ENCODE measurements at places on chromosomes 1 and 21.

DNA sequence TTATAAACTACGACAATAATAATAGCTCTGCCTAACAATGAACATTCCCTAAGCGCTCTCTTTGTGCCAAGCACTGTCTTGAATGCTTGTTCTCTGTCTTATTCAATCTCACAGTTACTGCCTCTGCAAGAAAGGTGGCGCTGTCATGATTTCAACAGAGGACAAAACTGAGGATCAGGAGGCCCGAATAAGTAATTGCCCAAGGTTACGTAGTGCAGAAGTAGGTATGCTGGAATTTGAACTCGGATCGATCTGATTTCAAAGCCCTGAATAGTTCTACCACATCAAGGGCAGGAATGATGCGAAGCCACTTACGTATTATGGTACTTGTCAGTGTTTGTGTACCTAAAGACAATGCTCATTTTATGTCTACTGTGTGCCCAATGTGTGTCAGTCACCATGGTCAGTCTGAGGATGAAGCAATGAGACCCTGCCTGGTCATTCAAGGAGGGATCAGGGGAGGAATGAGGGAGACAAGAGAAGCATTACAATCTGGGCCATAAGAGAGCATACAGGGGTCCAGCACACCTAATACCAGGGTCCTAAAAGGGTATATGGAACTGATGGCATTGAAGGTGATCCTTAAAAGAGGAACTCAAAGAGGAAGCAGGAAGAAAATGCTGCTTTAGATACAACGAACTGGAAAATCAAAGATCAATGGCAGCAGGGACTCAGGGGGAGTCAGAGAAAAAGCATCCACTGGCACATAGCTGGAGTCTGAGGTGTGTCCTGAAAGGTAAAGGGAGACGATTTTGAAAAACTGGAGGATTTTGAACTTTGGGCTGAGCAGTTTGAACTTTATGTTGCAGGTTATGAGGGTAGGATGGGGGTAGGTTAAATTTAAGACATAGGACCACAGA is 389.2 kb downstream of the PLPP3 start:
- peak; percentile 22 for DNase-seq

DNA sequence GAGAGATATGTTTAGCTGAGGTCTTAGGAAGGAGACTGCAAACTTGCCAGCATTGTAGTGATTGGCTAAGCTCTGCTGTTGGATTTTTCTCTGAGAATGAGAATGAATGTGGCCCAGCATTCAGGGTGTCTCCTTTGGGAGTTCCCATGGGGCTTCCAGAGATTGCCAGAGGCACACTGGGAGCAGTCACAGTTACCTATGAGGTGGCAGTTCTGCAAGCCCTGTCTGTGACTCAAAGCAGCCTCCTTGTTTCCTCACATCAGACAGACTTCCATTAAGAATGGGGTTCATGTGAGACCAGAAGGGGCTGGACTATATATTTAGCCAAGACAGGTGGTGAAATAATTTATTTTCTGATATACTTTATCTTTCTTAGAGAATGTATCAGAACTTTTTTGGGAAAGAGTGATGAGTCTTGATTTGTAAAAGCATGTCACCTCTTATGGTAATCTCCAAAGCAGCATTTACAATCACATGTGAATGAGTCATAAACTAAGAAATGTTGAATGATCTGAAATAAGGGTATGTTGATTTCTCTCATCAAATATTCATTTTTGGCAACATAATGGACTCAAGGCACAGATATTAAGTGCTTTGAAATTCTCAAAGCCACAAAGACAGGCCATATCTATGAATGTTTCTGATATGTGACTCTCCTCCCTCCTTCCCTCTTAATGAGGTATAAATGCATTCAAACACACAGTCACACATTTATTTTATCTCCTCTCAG is 9.5 kb upstream of the SLC19A2 start:
- DNase-seq: peak; percentile 7

DNA sequence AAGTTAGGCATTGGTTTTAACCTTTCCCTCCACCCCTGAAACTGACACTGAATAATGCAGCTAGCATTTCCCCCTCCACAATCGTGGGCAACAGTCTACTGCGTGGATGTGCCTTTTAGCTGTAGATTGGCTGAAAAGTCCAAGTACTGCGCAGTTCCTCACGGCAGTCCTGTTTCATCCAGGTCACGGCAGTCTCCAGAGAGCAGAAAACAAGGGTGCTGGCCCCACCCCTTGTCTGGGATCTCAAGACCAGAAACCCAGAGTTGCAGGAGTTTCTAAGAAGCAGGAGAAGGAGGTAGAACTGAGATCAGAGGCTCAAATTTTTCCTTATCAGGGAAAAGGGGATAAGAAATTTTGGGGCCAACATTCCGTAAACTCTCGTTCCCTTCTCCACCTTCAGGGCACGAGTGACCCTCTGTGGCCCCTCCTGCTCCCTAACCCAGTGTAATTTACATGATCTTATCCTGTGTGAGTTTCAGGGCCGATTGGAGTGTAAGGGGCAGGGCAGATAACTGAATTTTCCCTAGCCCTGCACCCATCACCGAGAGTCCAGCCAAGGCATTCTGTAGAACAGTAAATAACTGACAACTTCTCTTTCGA is 25.9 kb upstream of the PLA2G2C start:
- DNase-seq: no peak

GRCh38 chr1:159067699-159068621 is 8.6 kb downstream of the AIM2 start:
- DNase-seq: peak; percentile 15

- no peak for DNase-seq
Observed at GRCh38 chr1:200429221-200429751, 19.4 kb upstream of the ZNF281 start.

DNA sequence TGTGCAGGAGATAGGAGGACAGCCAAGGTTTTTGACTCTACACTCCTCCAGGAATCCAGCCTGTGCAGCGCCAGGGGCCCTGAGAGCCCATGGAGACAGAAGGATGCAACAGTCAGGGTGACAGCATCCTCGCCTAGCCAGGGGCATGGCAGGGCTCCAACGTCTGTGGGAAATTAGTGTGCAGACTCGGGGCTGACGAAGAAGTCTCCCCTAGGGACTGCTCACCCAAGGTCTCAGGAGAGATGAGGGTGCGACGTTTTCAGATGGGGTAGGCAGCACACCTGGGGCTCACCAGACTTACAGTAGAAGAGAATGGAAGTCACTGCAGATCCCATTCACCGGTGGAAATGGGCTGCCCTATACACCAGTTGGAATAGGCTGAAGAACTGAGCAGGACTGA is 241.7 kb downstream of the SETD4 start:
- no peak for DNase-seq

GRCh38 chr1:40762144-40762923 is 21.3 kb upstream of the KCNQ4 start:
- DNase-seq: no peak

DNA sequence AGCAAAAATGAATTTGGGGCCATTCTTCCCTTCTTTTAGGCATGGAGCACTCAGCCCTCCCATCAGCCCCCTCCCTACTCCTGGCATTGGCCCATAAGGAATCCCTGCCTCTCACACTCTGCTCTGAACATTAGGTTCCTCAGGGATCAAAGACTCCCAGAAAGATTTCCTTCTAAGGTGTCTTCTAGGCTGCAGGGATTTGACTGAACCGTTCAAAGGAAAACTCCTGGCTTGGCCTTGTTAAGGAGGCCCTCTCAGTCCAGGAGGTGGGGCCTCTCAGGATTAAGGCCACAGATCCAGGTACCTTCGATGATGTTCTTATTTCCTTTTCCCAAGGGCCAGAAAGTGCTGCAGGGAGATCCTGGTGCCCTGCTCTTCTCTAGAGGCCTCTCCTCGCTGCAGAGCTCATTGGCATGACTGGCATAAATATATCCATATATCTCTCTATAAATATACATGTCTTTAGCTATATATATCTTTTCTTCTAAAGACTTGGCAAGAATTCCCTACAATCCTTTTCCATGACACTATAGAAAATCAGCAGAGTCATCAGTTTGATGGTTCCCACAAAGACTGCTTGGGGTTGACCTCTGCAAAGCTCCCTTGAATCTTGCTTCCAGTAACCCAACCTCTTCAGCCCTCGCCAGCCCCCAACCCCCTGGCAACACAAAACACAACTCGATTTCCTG is 59.1 kb downstream of the PLXNA2 start:
- DNase-seq: no peak

DNA sequence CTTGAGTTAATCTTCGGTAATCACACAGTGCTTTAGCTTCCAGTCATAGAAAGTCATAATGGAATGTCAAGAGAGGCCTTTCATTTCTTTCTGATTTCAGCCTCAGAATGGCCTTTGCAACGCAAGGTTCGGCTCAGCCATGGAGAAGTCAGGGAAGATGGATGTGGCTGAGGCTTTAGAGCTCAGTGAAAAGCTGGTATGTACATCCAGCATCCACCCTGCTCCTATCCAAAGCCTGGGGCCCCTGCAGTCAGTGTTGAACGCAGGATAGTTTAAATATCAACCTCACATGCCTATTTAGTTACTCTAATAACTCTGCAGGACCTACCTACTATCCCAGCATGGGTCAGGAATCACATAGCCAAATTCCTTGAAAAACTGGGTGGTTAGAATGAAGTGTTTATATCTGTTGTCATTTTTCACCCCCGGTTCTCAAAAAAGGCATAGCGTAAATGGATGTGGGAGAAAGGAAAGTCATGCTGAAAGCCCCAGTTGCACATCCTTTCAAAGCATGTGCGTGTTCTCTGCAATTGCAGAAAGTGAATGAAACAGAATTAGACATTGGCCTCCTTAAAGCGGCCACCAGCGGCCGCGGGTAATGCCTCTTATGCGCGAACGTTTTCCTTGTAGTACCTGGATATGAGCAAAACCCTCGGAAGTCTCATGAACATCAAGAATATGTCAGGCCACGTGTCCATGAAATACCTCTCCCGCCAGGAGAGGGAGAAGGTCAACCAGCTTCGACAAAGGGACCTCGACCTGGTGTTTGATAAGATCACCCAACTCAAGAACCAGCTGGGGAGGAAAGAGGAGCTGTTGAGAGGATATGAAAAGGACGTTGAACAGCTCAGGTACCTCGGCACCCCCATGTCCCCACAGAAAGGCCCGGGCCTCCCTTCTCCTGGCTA is 28.8 kb upstream of the EFHD2 start:
- no peak for DNase-seq

- DNase-seq: no peak
Observed at GRCh38 chr1:168392958-168393549, 112.4 kb downstream of the TBX19 start.

DNA sequence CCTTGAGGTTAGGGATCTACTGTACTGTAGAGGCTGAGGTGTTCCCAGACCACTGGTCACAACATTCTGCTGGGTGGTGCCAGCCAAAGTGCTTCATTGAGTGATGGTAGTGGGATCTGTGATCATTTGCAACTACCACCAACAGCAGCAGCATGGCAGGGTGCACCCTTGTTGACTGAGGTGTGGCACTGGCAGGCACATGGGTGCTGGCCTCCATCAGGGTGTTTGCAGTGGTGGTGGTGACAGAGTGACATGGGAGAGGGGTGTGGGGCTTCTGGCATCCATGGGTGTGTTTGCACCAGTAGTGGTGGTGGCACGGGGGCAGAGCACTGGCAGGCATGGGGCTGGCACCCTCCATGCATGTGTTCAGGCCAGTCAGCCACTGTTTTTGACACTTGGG is 183.7 kb upstream of the LYPLAL1 start:
- DNase-seq: no peak

DNA sequence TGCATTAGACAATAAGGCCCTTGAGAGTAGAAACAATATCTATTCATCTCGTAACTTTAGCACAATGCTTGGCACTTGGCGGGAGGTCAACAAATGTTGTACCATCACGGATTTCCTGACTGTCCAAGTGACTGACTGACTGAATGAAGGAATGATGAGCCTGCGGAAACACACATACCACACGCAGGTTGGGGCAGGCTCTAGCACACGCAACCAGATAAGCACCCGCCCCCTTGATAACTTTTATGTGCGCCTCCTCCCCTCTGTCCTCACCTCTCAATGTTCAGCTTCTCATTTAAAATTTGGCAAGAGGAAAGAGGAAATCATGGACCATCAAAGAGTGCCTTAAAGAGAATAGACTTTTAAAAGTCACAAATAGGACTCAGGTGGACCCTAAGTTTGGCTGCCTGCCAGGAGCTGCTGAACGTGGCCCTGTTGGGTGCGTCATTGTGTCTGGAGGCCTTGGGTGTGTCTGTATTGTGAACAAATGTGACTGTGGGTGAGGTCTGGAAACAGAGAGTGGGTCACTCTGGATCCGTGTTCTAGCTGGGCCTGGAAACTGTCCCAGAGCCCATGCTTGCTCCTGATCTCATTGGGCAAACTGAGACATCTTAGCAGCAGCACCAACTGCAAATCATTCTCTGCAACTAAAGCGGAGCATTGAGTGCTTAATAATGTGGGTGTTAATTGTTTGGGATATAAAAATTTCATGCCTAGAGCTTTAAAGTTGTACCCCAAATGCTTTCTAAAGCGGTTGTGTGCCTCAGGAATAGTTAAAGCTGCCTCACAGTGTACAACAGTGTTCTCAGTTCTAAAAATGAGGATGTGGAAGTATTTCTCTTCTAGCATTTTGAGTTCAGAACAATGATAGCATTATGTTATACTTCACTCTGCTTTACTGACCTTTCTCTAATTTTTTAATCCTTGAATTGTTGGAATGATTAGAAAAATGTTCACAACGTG is 47.6 kb upstream of the ABCG1 start:
- DNase-seq: peak; percentile 92

DNA sequence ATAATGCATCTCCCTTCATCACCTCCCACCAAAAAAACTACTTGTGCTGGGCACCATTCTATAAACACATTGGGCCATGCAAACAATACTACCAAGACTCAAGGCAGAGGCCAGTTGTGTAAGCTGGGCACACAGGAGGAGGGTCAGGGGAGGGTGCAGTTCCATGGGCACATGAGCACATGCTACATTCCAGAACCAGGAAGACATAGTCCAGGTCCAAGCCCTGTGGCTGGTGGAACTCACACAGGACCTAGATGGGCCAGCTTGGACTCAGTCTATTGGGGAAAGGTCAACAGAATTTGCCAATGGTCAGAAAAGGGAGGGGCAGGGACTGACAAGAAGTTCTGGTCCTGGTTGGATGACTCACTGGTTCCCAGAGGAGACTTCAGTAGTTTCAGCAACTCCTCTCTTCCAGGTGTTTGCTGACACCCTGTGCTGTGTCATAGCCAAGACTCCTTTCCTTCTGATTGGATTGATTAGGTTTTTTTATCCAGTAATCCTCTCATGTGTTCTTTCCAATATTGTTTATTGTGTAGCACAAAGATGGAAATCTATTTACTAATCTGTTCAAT is 249.7 kb downstream of the C1orf94 start:
- no peak for DNase-seq

GRCh38 chr21:46557919-46558392 is 46.9 kb downstream of the S100B start:
- no peak for DNase-seq

- DNase-seq: no peak
Observed at GRCh38 chr21:44722731-44723130, 11.4 kb upstream of the TSPEAR start.

DNA sequence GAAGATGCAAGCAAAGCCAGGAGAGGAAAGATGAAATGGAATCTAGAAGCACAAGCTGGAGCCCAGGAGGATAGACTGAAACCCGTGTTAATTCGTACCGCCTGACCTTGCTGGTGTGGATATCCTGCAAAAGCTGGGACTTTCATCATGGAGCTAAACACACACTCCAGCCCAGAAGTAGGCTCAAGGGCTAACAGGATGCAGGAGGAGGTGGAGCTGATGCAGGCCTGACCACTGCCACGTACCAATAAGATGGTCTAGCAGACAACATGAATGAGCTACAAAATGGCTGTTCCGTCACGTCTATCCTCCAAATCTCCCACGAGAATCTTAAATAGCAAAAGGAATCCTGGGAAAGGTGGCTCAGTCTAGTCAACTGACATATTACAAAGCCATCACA is 270.3 kb downstream of the SDCCAG8 start:
- DNase-seq: no peak
